ENCODE measurements at places on chromosomes 6 and 20.
A peak's percentile ranks its signal among the peaks of the same experiment; 100 is the strongest.

- DNase-seq, result no peak
Measured at GRCh38 chr20:49165611-49166010, 22.5 kb downstream of the STAU1 start.

- DNase-seq, result peak; percentile 14
Measured at GRCh38 chr6:98931696-98932095, 16.1 kb downstream of the FBXL4 start.

- no peak for DNase-seq
Measured at GRCh38 chr6:56852260-56853010, 102.5 kb upstream of the BEND6 start.

GRCh38 chr20:23625236-23625964, 12.4 kb downstream of the CST3 start:
- DNase-seq, result no peak

- no peak for DNase-seq
Measured at GRCh38 chr20:4375881-4376280, 345.8 kb upstream of the PRND start.

DNA sequence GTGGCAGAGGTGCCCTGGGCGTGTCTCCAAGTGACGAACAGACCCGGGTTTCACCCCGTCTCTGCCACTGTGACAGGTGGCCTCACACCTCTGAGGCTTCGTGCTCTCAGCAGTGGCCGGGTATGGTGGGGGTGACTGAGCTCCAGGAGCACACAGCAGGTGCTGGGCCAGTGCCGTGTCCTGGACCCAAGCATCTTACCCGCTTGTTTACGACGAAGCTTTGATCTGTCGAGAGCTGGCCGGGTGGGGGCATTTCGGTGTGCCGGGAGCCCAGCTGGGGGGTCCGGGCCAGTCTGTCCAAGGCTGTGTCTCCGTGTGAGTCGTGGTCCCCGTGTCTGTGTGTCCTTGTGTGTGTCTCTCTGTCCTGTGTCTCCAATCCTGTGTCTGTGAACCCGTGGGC, 7.1 kb upstream of the LKAAEAR1 start:
- no peak for DNase-seq

DNA sequence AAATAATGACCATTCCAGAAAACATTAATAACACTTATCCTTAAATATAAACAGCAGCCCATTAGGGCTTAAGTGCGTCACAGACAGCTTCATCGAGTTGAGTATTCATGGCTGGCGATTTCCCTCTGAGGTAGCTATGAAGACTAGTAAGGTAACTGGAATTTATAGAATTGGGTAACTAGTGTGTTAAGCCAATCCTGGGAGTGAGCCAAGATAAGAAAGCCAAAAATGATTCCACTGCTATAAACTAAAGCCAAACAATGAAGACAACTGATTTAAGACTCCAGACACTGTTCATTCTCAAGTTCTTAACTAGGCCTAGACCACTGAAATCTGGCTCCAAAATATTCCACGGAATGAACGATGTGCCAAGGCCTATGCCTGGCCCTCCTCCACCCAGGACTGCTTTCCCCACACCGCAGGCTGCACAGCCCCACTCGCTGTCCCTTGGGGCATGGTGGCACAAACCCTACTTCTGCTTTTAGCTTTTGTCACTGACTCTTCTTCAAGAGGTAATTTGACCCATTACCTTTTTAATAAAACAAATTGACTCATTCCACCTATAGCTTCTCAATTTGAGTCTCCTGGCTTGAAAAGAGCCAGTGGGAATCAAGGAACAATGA, 66.0 kb downstream of the BLOC1S5 start:
- no peak for DNase-seq

DNA sequence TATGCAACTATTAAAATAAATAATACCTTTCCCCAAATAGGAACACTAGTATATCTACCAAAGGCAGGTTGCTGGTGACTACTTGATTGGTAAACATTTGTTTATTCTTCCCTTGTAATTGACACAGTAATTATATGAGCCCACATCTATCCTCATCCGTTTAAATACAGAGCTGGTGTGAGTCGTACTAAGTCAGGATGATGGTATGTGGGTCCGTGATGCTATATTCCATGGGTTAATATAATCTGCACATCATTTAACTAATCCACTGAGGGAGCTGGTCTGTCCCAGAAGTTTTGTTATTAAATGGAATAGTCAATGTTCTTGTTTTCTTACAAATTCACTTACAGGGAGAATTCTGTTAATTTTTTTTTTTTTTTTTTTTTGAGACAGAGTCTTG, 164.0 kb upstream of the AGPAT4 start:
- DNase-seq, result no peak

DNA sequence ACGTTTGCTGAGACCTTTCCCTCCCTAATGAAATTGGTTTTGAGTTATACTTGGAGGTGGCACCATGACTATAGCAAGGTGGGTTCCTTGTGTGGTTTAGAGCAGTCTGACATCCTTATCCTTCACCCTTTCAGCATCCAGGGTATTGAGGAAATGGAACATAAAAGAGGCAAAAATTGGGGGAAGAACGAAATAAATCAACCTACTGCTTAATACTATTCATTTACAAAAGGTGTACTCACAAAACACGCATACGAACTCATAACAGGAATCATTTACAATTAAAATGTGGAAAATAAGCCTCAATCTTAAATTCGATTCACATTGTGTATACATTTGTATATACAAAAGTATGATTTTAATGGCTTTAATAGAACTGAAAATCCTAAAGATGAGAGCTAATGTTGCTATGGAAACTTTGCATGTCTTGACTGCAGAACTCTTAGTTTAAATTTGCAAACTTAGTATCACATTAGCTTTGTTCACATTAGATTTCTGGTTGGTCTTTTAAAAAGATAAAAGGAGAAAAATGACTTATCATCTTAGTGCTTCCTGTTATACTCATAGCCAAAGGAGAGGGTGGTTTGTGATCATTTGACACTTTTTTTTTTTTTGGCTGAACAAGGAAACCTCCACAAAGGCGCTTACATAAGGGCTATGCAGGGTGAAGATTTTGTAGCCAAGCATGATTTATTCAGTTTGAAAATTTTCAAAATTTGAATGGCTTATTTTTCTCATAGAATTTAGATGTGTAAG, 76.1 kb upstream of the ATXN1 start:
- no peak for DNase-seq

GRCh38 chr6:70790483-70791224, 123.0 kb downstream of the SMAP1 start:
- DNase-seq, result no peak

DNA sequence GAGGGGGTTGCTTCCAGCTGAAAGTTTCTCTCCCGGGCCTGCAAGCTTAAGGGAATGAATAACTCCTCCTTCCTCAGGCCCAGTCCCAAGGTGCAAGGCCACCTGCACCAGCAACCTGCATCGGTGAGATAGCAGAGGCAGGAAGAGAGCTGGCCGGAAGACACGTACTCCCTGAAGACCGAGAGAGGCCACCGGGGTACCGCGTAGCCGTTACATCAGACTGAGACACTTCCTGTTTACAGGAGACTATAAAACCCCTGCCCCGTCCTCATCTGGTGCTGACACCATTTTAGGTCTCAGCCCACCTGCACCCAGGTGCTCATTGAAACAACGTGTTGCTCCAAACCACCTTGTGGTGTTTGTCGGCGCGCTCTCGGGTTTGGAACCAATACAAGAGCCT, 60.5 kb upstream of the PRND start:
- DNase-seq, result no peak

DNA sequence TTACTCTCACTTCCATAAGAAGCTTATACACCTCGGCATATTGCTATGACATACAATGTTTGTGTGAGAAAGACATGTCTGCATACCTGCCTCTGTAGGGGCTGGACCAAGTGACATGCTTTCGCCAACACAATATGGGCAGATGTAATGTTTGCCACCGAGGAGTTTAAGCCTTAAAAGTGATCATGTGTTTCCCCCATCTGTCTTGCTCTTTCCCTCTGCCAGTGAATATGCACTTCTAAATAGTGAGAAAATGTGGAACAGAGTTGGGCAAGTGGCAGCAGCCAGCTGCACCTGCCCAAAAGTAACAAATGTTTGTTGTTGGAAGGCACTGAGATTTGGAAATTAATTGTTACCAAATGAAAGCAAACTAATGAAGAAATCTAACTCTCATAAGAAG, 274.8 kb upstream of the BTBD3 start:
- DNase-seq, result no peak

All from NCI-H345 (cell line).